ENCODE measurements at places on chromosomes 1 and 21.

DNA sequence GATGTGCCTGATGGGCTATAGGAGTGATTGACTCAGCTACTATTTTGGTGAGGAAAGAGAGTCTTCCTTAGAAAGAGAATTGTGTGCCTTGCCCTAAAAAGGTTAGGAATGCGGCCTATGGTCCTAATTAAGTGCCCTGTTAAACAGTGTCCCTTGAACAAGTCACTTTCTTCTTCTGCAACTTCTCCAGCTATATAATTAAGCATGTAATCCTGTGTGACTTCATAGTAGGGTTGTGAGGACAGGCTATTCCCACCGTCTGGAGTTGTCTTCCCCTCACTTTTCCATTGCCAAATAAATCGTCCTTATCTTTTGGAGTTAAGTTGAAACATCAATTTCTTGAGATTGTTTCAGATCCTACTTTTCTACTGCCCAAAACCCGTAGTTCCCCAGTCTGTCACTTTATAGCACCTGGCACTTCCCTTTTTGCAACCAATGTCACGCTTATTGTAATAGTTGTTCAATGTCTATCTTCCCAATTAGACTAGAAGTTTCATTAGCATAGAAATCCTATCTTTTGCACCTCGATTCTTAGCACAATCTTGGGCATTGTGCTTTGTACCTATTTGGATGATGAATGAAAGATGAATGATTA, 27.6 kb upstream of the SLC16A1 start:
- DNase-seq = no peak

GRCh38 chr1:10914056-10914455, 98.4 kb upstream of the TARDBP start:
- no peak for DNase-seq

DNA sequence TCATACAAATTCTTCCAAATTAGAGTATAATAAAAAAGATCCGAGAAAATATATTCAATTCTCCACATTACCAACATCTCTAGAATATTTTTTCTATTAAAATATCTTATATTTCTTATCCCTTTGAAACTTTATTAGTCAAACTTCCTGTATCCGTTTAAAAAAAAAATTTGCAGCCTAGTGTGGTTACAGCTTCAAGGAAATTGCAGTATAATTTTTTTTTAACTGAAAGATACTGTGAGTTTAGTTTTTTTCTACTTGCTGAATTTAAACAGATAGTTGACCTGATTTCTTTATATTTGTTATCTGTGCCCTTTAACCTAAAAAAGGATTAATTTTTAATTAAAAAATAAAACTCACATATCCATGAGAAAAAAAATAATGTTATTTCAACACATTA, 1.5 kb downstream of the RGS18 start:
- DNase-seq = no peak

DNA sequence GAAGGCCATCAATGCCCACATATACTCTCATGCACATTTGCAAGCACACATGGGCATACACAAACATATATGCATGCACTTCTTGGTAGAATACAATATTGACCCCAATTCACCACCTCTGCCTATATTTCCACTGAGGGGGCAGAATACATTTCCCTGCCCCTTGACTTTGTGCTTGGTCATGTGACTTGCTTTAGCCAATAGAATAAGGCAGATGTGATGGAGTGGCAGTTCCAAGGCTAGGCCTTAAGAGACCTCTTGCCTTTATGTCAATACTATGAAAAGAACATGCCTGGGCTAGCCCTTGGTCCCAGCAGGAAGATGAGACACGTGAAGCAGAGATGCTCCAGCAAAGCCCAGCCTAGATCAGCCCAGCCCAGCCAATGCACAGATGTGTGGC, 66.0 kb upstream of the GRIK3 start:
- no peak for DNase-seq

DNA sequence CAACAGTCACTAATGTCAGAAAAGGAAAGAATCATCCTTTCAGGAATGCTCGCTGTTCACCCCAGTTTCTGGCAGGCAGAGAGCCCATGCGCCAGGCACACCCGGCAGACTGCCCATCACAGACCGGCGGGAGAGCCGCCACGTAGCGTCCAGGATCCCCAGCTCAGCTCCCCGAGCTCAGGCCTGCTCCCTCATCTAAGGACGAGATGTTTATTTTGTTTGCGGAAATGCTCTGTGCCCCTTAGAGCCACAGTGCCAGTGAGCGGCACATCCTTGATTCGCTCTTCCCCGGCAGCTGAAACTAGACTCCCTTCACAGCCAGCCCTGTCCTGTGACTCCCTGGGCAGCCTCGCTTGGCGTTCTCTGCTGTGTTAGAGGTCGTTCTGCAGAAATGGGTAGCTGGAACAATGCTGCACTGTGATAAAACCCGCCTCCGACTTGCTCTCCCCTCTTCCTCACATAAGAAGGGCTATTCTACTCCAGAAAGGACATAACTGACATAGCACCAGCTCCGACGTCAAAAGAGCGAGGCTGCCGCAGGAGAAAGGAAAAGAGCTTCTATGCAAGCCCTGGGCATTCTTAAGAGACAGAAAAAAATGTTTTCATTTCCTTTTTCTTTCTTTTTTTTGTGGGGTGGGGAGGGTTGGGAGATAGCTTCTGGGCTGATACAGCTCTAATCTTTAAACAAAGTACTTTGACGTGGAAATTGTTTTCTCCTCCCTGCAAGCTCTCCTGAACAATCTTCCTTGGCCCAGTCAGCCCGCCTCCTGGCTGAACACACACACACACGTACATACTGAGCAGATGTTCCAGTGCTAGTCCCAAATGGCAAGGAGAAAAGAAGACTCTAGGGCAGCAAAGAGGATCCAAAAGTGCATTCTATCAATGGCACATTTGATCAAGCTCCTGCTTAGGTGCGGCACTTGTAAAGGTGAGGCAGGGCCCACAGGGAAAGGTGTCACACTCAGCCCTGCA, 37.2 kb downstream of the MRAP start:
- DNase-seq = no peak

DNA sequence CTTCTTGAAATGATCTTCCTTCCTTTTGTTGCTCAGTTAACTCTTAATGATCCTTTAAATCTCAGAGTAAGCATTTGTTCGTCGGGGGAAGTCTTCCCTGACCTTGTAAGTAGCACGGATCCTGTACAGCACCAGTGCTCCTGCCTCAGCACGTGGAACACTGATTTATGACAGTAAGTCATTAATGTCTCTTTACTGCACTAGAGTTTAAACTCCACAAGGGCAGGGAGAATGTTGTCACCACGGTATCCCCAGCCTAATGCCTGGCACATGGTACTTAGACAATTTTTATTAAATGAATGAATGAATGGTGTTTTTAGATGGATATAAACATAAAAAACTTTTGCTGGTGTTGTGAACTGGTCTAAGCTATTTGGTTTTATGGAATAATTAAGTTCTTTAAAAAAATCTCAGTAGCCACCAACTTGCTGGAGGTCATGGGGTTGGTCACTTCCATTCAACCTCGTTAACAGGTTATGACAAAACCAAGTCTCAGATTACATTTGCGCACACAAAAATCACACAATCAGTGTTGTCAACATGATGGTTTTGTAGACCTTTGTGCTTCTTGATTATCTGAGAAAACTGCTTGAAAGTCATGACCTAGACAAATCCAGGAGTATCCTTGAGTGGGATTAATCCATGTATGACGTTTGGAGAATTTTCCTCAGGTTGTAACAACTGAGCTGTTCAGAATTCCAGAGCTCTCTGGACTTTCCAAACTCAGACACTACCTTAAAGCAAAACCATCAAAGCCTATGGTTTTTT, 326.9 kb downstream of the DUSP10 start:
- DNase-seq = no peak

GRCh38 chr1:38025664-38026063, 13.1 kb downstream of the UTP11 start:
- DNase-seq = no peak

DNA sequence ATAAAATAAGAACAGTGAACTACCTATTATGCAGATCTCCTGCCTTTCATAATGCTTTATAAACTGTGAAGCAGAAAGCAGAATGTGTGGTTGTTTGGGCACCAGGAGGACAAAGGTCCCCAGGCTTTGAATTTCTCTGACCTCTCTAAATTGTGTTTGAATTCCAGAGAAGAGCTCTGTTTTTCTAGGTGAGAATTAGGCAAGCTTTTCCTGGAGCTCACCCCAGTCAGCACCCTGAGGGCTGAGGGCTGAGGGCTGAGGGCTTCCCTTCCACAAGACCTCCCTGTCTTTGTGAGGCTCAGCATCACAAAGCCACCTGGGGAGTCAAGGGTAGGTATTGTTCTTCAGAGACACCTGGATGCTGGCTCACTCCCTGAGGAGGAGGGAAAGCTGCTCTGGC, 45.5 kb upstream of the LRIG2 start:
- DNase-seq = no peak

DNA sequence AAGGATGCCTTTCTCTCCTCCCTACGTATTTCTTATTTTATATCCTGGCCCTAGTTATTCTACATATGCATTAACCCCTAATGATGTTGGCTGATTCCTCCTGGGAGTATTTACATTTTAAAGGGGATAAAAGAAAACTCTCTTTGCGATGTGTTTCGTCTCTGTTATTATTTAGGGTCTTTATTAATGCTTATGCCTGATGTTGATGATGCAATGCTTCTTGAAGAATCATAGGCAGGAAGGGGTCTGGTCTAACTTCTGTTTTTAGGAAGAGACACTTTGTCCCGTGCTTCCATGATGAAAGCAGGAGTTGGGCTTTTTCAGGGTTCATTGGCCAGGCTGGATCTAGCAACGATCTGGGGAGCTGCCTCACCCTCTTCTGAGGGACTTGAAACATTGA, 761 bp upstream of the NPHS2 start:
- DNase-seq = no peak

DNA sequence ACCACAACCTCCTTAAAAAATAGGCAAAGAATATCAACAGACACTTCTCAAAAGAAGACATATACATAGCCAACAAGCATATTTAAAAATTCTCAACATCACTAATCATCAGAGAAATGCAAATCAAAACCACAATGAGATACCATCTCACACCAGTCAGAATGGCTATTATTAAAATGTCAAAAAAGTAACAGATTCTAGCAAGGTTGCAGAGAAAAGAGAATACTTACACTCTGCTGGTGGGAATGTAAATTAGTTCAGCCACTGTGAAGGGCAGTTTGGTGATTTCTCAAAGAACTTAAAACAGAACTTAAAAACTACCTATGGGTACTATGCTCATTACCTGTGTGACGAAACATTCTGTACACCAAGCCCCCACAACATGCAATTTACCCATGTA, 20.7 kb downstream of the CD1B start:
- no peak for DNase-seq

DNA sequence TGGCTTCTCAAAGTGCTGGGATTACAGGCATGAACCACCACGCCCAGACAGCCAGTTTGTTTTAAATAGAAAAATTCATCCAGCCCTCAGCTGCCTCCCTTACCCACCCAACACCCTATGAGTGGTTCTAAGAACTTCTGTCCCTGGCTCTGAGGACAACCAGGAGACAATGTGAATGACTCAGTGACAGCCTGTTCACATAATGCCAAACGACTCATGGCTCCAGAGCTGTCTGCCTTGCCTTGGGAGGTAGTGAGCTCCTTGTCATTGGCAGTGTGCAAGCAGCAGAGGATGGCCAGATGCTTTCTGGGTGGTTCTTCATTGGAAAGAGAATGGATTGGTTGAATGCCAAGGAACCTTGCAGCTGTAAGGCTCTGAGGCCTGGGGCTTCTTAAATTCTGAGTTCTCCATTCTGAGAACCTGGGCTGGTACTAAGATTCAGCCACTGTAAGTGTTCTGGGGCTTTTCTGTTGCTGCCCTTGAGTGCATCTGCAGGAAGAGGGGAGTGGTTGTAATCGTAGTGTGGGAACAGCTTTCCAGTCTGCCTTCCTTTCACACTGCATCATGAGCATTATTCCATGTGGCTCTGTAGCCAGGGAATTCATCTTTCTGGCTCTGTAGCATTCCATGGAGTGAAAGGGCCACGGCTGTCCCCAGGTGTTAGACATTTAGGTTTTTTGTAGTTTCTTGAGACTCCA, 5.8 kb downstream of the SERINC2 start:
- no peak for DNase-seq

- DNase-seq = no peak
These were observed 106.9 kb downstream of the ASH1L start for GRCh38 chr1:155455588-155456195.

DNA sequence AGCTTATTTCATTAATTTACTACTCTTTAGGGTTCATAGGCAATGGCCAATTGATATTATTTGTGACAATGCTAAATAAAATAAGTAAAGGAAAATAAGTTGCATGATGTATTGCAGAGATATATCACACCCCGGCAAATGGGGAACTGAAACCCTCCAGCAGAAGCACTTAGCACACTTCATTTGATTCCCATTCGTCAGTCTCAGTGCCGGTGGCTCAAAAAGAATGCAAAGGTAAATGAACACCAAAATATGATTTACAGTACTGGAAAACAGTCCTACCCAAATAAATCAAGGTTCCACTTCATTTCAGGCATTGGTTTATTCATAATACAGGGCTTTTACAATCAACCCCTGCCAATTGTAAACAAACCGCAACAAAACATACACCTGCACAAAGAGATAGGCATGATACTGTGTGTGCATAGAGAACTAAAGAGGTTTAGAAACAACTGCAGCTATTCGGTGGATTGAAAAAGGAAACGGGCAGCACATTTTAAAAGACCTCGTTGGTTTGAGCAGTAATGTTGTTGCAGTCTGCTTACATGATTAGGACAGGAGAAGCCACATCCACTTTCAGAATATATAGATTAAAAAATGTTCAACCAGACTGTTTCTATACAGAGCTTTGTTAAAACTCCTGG, 1019.2 kb downstream of the TTLL7 start:
- DNase-seq = no peak

DNA sequence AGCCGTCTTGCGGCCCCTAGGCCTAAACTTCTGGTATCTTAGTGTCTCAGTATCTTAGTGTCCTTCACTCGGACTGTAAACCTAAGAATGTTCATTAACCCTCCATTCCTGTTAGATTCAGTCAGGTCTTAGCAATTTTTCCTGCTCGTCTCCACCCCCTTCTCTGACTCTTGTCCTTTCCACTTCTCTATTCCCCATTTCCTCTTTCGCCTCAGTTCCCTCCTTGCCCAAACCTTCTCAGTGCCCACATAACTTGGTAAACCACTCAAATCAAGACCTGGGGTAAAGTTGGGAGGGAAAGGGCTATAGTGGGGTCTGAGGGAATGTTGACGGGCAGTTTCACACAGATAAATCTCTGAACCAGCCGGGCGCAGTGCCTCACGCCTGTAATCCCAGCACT, 726 bp upstream of the FCER1G start:
- DNase-seq = no peak

GRCh38 chr21:29193901-29194300, 63.5 kb downstream of the MAP3K7CL start:
- no peak for DNase-seq

GRCh38 chr1:201229095-201229494, 38.5 kb downstream of the IGFN1 start:
- no peak for DNase-seq

DNA sequence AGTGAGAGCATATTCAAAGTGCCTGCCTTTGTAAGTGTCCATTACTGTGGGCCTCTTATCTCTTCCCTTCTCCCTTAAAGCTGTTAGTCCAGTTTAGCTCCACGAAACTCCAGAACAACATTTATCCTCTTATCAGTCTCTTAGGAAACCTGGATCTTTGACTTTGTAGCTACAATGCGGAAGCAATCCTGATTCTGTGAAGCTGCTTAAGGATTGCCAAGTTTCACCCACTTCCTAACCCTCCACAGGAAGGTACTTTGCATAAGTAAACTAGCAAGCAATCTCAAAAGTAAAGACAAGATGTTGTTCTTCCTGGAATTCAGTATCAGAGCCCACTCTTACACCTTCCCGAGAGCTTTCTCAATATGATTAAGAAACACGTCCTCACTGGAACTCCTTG, 164.9 kb upstream of the USP25 start:
- no peak for DNase-seq

Measured in stimulated activated CD8-positive, alpha-beta memory T cell treated with anti-CD3 and anti-CD28 coated beads, Interleukin-7, amount 100 ng/mL, for 24 hours (primary cell).